ENCODE measurements at places on chromosomes 16 and 17.

DNA sequence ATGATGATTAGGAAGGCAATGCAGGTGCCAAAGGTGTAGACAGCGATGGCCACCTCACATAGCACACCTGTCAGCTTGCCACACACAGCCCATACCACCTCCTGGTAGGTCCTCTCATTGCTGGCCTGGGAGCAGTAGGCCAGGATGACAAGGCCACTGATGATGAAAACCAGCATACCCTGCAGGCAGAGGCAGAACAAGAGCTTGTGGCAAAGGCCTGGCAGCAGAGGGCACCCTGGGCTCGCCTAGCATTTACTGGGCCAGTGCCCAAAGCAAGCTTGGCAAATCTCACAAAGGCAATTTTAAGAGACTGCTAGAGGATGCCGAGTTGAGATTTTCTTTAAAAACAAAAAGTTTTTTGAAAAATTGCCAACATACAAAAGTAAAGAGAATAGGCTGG lies 5.9 kb downstream of the SLC38A7 start:
- H3K4me3 ChIP-seq, result no peak overlapping the region
- H3K27me3 ChIP-seq, result no peaks in the 10 kb centered on the region
- H3K27ac ChIP-seq, result no peak overlapping the region
- peaks cover 71% of the 10 kb centered on the region for H3K36me3 ChIP-seq
- H3K4me1 ChIP-seq, result peaks cover 5% of the 10 kb centered on the region

DNA sequence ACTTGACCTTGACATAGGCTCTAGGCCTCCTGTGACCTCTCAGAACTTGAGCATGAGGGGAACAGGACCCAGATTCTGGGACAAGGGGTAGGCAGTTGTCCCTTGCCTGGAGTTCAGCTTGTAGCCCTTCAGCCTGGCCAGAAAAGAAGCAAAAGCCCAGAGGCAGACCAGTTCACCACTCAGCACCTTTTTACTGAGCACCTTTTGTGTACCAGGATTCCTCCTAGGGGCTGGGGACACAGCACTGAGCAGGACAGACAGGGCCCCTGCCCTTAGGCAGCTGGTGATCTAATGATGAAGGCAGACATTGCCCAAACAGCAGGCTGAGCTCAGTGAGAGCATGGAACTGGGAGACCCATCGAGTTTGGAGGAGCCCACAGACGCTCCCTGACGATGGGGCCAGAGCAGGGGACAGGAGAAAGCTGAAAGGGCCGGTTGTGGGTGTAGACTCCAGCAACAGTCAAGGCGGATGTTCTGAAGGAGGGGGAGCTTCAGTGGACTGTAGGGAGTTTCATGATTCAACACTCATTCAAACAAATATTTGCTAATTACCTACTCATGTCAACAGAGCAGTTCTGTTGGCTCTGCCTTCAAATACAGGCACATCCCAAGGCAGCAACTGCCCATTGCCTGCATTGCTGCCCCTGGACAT lies 32.0 kb downstream of the SBK1 start:
- H3K36me3 ChIP-seq, result no peaks in the 10 kb centered on the region
- H3K4me3 ChIP-seq, result no peak overlapping the region
- H3K4me1 ChIP-seq, result peaks cover 2% of the 10 kb centered on the region
- DNase-seq, result no peak
- no peak overlapping the region for H3K27ac ChIP-seq
- peaks cover 7% of the 10 kb centered on the region for H3K27me3 ChIP-seq

GRCh38 chr17:78409191-78409928 lies 30.9 kb downstream of the PGS1 start:
- no peak overlapping the region for H3K27ac ChIP-seq
- DNase-seq, result no peak
- no peaks in the 10 kb centered on the region for H3K27me3 ChIP-seq
- H3K4me3 ChIP-seq, result no peak overlapping the region
- peaks cover 55% of the 10 kb centered on the region for H3K4me1 ChIP-seq
- peaks cover 64% of the 10 kb centered on the region for H3K36me3 ChIP-seq

- peaks cover 4% of the 10 kb centered on the region for H3K4me1 ChIP-seq
- no peak for DNase-seq
- H3K27ac ChIP-seq, result no peak overlapping the region
Observed at GRCh38 chr17:38329808-38330730, 13.7 kb downstream of the GPR179 start.

GRCh38 chr17:35775039-35775438 lies 14.4 kb downstream of the C17orf50 start:
- DNase-seq, result no peak
- H3K4me1 ChIP-seq, result peaks cover 7% of the 10 kb centered on the region
- no peak overlapping the region for H3K27ac ChIP-seq

DNA sequence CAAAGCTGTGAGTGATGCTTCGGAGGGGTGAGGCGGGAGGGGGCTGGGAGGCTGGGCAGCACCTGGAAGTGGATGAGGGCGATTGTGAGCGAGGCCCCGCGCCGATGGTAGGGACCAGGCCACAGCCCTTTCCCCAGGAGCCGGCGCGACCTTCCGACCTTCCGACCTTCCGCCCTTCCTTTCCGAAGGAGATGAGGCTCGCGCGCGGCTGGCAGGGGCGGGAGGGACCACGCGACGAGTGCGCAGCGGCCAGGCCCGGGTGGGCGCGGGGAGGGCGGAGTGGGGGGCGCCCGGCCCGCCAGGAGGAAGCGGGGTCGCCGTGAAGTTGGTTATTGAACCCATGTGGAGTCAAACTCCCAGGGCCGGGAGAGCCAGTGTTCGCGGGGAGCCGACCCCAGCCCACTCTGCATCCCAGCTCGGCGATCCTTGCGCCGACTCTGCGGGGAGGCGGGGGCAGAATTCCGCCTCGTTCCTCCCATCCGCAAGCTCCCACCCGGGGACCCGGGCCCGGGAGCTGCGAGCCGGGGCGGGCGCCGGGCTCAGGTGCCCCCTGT lies 56.6 kb downstream of the RAP1GAP2 start:
- H3K27me3 ChIP-seq, result no peaks in the 10 kb centered on the region
- no peak overlapping the region for H3K27ac ChIP-seq
- DNase-seq, result no peak
- peak overlapping the region; percentile 66 for H3K4me3 ChIP-seq
- peaks cover 28% of the 10 kb centered on the region for H3K4me1 ChIP-seq

DNA sequence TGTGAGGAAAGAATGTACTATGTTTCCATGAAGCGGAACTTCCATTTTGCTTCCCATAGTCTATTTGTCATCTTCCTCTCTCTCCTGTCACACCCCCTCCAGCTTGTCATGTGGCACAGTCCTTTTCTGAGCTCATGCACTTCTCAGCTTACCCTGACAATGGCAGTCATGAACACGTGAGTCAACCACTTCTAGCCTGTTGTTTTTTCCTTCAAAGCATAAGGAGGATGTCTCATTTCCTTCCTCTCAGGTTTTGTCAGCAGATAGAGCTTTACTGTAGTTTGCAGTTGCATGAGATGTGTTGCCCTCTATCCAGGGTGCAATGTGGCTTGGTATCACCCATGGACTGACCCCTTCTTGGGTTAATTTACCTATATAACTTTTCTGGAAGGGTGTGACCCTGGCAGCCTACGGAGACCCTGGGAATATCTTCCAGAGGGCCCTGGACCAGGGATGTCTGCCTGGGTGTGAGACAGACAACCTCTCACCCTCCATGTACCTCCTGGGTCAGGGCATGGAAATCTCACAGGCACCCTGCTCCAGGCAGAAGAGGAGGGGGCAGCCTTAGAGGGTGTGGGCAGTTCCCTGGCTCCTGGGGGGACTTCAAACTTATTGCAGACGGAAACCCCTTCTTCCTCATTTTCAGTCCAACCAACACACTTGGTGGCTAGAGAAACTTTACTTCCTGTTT lies 4.0 kb upstream of the ZNF267 start:
- DNase-seq, result peak; percentile 84
- peaks cover 7% of the 10 kb centered on the region for H3K4me1 ChIP-seq
- H3K36me3 ChIP-seq, result no peaks in the 10 kb centered on the region
- H3K4me3 ChIP-seq, result peak overlapping the region; percentile 12
- H3K27ac ChIP-seq, result no peak overlapping the region
- H3K27me3 ChIP-seq, result peaks cover 3% of the 10 kb centered on the region

GRCh38 chr16:57175896-57176295 lies 9.9 kb downstream of the PSME3IP1 start:
- peaks cover 33% of the 10 kb centered on the region for H3K36me3 ChIP-seq
- H3K27me3 ChIP-seq, result no peaks in the 10 kb centered on the region
- no peak overlapping the region for H3K27ac ChIP-seq
- DNase-seq, result no peak
- no peak overlapping the region for H3K4me3 ChIP-seq
- peaks cover 1% of the 10 kb centered on the region for H3K4me1 ChIP-seq

DNA sequence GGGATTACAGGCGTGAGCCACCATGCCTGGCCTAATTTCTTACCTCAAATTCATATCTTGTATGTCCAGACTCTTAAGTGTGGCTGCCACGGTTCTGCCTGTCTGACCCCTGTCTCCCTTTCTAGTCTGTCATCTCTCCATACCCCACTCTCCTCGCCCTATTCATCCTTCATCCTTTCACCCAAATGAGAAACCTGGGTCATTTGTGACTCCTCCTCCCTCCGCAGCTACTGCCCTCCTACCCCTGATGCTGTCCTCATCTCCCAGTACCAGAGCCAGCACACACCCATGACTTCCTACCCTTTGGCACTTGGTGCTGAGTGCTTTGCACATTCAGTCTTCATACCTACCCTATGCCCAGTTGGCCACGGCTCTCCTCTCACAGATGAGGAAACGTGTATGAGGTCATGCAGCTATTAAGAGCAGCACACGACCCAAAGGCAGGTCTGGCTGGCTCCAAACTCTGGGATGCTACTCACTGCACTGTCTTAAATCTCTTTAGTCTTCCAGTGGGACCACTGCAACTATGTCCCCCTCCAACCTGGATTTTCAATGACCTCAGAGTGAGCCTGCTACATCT lies 1.6 kb downstream of the SPATA32 start:
- DNase-seq, result no peak
- no peaks in the 10 kb centered on the region for H3K27me3 ChIP-seq
- peaks cover 41% of the 10 kb centered on the region for H3K4me1 ChIP-seq
- no peak overlapping the region for H3K4me3 ChIP-seq
- no peak overlapping the region for H3K27ac ChIP-seq
- H3K36me3 ChIP-seq, result peaks cover 21% of the 10 kb centered on the region

- no peaks in the 10 kb centered on the region for H3K4me1 ChIP-seq
- no peaks in the 10 kb centered on the region for H3K27me3 ChIP-seq
- H3K36me3 ChIP-seq, result no peaks in the 10 kb centered on the region
- H3K27ac ChIP-seq, result no peak overlapping the region
- no peak for DNase-seq
Observed at GRCh38 chr16:56711862-56712261, 18.1 kb upstream of the NUP93 start.

DNA sequence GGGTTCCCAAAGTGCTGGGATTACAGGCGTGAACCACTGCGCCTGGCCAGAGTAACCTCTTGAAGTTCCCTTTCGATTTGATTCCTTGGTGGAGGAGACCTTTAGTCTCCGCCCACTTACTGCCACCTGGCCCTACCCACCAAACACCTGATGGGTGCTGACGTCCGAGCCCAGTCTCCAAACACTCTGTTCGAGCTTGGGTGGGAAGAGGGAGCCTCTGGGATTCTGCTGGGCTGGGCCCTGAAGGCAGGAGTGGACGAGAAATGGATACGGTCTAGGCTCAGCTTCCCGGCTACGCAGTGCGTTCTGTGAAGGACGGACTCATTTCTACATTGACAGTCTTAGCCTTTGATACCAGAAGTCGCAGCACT lies 870 bp upstream of the ITGA3 start:
- no peaks in the 10 kb centered on the region for H3K27me3 ChIP-seq
- peaks cover 50% of the 10 kb centered on the region for H3K4me1 ChIP-seq
- DNase-seq, result no peak
- peak overlapping the region; percentile 96 for H3K27ac ChIP-seq
- peak overlapping the region; percentile 84 for H3K4me3 ChIP-seq

DNA sequence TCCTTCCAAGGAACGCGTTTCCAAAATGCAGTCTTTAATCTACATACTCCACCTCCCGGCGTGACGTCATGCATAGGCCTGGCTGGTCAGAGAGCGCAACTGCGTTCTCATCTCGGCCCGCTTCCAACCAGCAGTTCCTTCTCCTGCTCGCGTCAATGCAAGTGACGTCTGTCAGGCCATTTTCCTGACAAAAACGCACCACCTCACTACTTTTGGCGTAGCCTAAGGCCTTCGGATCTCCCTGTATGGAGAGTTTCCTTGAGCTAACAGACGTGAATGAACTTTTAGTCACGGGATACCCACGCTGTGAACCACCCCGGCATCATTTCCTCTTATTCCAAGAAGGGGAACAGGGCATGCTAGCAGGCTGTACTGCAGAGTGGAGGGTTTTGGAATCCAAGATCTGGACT lies 25.0 kb downstream of the TEX14 start:
- no peak for DNase-seq
- no peak overlapping the region for H3K27ac ChIP-seq
- H3K4me3 ChIP-seq, result no peak overlapping the region
- no peaks in the 10 kb centered on the region for H3K36me3 ChIP-seq
- no peaks in the 10 kb centered on the region for H3K4me1 ChIP-seq
- peaks cover 4% of the 10 kb centered on the region for H3K27me3 ChIP-seq

DNA sequence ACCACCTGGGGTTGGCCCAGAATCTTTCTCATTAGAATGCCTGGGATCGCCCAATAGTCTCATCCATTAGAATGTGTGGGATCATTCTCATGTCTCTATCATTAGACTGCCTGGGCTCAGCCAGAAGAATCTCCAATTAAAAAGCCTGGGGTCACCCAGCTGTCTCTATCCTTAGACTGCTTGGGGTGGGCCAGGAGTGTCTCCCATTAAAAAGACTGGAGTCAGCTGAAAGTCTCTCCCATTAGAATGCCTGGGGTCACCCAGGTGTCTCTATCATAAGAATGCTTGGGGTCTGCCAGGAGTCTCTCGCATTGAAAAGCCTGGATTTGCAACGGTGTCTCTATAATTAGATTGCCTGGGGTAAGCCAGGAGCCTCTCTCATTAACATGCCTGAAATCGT lies 2225.7 kb downstream of the TP53TG3F start:
- no peak for DNase-seq
- no peaks in the 10 kb centered on the region for H3K36me3 ChIP-seq
- H3K4me1 ChIP-seq, result no peaks in the 10 kb centered on the region
- no peak overlapping the region for H3K27ac ChIP-seq

- no peak for DNase-seq
- peaks cover 84% of the 10 kb centered on the region for H3K36me3 ChIP-seq
- H3K4me1 ChIP-seq, result peaks cover 17% of the 10 kb centered on the region
- H3K27me3 ChIP-seq, result no peaks in the 10 kb centered on the region
- no peak overlapping the region for H3K4me3 ChIP-seq
Observed at GRCh38 chr16:4883501-4883900, 36.2 kb downstream of the UBN1 start.

DNA sequence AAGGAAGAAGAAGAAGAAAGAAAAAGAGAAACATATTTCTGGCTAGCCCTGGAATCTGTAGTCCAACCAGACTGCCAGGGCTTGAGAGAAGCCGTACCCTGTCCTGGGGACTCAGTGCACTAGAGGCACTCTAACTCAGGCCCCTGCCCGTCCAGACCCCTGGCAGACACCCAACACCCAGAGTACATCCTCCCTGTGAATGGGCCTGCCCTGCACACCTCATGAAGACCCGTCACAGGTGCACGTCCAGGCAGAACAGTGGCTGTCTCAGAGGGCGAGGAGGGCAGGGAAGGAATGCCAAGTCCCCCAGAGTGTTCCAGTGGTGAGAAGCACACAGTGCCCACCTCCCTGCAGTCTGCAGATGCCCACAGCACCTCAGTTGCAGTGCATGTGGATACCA lies 23.0 kb downstream of the MPG start:
- H3K27ac ChIP-seq, result no peak overlapping the region
- H3K36me3 ChIP-seq, result peaks cover 54% of the 10 kb centered on the region
- H3K4me1 ChIP-seq, result peaks cover 26% of the 10 kb centered on the region
- no peaks in the 10 kb centered on the region for H3K27me3 ChIP-seq
- no peak for DNase-seq
- H3K4me3 ChIP-seq, result no peak overlapping the region

- peaks cover 8% of the 10 kb centered on the region for H3K36me3 ChIP-seq
- DNase-seq, result peak; percentile 69
- peak overlapping the region; percentile 99 for H3K27ac ChIP-seq
- peaks cover 23% of the 10 kb centered on the region for H3K4me1 ChIP-seq
- no peaks in the 10 kb centered on the region for H3K27me3 ChIP-seq
- H3K4me3 ChIP-seq, result peak overlapping the region; percentile 82
Observed at GRCh38 chr17:31559584-31560501, 168.4 kb downstream of the RAB11FIP4 start.

All from mesenchymal stem cell (in vitro differentiated cells and primary cell).